ENCODE measurements at places on chromosomes 1 and 21. TPM values are rescaled to one million over a fixed set of nuclear protein-coding genes. Genes with fewer than 3 reads are reported as not detected.

The C8B gene
- not detected for total RNA-seq

The CHRNB2 gene
- total RNA-seq = 0.07 TPM

The MAP3K21 gene
- 10.2 TPM for total RNA-seq

The AMPD1 gene
- not detected for total RNA-seq

The OR2M4 gene
- not detected for total RNA-seq

The CCDC185 gene
- not detected for total RNA-seq

The NUAK2 gene
- total RNA-seq = 15.1 TPM

The OR10R2 gene
- total RNA-seq = not detected

The FCRL2 gene
- not detected for total RNA-seq

DNA sequence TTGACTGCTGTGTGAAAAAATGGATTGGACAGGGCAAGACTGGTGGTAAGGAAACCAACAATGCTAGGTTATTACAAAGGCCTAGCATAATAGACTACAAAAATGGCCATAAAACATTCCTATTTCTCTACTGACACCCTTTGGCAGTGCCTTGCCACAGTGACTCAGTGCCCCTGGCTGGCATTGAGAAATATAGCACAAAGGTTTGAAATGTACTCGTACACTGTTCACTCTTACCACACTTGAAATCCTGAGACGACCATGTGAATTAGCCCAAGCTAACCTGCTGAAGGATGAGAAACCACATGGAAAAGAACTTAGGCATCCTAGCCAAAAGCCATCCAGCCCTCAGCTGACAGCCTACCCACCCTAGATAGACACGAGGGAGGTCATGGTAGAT is 149.8 kb upstream of the PALMD start:
- peak; percentile 2 for DNase-seq

DNA sequence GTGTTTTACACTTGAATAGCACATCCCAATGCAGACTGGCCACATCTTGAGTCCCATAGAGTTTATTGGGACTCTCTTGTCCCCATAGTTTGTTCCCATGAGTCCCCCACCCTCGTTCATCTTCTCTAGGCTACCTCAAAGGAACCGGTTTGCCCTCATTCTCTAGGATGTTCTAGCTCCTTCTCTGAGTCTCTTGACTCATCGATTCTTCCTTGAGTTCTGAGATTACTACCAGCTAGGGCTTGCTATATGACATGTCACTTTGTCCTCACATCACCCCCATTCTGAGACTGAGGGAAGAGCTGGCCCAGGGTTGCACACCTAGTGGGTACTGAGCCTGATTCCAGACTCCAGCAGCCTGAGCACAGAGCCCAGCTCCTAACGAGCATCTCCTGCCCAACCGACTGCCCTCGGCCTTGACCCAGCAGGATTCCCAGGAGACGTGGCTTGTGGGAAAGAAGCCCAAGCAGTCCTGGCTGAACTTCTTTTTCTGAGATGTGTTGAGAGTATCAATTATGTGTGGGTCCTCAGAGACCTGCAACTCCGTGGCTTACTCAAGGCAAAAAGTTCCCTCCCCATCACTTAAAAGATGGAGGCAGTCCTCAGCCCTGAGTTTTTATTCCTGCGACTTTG is 42.0 kb downstream of the TMEM51 start:
- DNase-seq = no peak

GRCh38 chr1:32393832-32394140 is 455 bp downstream of the BSDC1 start:
- DNase-seq = no peak

- no peak for DNase-seq
These were observed 595 bp downstream of the IL10RB start for GRCh38 chr21:33266789-33267135.

DNA sequence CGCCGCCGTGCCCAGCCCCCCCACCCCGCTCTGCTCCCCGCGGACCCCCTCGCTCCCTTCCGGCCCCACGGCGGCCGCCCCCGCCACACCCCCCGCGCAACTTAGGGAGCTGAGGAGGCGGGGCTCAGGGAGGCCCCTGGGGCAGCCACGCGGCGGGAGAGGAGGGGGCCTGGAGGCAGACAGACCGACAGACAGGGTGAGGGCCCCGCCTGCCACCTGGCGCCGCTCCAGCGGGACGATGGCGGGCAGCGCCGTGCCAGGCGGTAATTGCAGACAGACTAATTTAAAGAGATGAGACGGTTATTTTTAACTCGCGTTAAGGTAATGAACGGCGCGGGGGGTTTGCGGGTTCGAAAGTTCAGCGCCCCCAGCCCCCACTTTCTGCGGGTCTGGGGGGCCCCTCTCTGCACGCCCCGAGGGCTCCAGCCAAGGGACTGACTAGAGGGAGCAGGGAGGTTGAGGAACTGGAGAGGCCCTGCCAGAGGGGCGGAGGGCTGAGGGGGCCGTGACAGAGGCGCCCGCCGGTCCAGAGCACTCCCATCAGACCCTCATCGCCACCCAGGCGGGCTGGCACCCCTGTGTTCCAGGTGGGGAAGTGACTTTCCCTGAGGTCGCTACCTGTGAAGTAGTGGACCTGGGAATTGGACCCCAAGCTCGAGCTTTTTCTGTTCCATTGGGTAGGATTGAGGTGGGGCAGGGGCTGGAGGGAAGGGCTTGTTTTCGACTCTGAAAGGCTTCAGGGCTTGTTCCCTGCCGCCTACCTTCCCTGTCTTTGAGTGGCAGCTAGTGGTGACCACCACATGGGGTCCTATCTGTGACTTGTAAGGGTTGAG is 5.4 kb downstream of the FOXO6 start:
- DNase-seq = no peak
